ENCODE measurements at places on chromosomes 5 and 9.
A peak's percentile ranks its signal among the peaks of the same experiment; 100 is the strongest.

GRCh38 chr9:36036253-36036779 is 397 bp upstream of the RECK start:
- ATAC-seq = no peak

GRCh38 chr5:2603272-2603575 is 148.3 kb downstream of the IRX2 start:
- no peak for ATAC-seq

- ATAC-seq = no peak
These were observed 256.0 kb downstream of the TMEM167A start for GRCh38 chr5:82820961-82821845.

DNA sequence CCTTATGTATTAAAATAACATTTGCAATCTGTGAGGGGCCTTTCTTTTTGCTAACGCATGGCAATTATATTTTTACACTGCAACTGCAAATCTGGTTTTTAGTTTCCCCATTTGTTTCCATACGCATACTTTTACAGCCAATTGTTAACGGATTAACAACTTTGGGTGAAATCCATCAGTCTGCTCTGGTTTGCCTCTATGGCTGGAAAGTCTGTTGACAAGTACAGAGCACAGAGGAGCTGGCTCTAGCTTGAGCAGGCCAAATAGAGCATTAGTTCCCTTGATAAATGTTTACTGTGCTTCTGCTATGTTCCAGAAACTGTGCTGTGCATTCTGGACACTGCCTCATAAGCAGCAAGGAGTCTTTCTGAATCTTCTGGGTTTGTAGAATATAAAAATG is 400.4 kb upstream of the KIF2A start:
- ATAC-seq = no peak

- no peak for ATAC-seq
These were observed 351 bp downstream of the TRIO start for GRCh38 chr5:14143546-14143840.

- no peak for ATAC-seq
These were observed 15.4 kb upstream of the C9 start for GRCh38 chr5:39379693-39380092.

- no peak for ATAC-seq
These were observed 116.9 kb upstream of the MEF2C start for GRCh38 chr5:88999853-89000252.

DNA sequence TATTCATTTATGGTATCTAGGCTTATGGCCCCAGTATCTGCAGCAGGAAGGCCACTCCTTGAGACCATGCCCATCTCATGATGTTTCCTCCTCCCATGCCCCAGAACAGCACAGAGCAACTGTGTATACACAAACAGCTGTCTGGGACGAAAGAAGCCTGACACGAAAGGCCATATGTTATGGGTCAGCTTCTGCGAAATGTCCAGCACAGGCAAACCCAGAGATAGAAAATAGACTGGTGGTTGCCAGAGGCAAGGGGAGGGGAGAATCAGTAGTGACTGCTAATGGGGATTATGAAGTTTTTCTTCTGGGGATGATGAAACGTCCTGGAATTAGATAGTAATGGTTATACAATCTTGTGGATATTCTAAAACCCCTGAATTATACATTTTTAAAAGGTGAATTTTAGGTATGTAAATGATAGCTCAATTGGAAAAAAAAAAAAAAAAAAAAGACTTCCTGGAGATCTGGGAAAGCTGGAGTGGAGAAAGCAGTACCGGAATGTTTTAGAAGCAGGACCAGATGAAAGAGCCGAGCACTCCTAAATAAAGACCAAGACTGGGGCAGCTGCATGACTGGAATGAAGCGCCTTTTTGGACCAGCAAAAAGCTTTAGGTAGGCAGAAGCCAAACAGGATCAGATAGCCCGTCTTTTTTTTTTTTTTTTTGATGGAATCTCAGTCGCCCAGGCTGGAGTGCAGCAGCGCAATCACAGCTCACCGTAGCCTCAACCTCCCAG is 29.2 kb downstream of the PCDHGC5 start:
- ATAC-seq = no peak

DNA sequence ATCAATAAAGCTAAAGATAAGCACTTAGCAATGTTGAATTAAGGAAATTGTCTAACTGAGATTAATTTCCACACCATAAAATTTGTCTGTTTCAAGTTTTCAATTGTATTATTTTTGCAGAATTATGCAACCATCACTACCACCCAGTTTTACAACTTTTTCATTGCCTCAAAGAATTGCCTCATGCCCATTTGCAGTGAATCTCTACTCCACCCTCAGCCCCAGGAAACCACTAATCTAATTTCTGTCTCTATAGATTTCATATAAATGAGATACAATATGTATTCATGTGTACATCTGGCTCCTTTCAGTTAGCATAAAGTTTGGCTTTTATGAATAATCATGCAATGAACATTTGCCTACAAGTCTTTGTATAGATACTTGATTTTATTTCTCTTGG is 72.9 kb downstream of the PTCD2 start:
- ATAC-seq = no peak

GRCh38 chr9:17013010-17013409 is 121.8 kb upstream of the CNTLN start:
- ATAC-seq = no peak

GRCh38 chr5:17151686-17152085 is 65.7 kb upstream of the BASP1 start:
- no peak for ATAC-seq

GRCh38 chr5:43571237-43571636 is 14.4 kb upstream of the PAIP1 start:
- no peak for ATAC-seq

GRCh38 chr5:132662925-132663770 is 5.2 kb downstream of the IL13 start:
- peak; percentile 42 for ATAC-seq

DNA sequence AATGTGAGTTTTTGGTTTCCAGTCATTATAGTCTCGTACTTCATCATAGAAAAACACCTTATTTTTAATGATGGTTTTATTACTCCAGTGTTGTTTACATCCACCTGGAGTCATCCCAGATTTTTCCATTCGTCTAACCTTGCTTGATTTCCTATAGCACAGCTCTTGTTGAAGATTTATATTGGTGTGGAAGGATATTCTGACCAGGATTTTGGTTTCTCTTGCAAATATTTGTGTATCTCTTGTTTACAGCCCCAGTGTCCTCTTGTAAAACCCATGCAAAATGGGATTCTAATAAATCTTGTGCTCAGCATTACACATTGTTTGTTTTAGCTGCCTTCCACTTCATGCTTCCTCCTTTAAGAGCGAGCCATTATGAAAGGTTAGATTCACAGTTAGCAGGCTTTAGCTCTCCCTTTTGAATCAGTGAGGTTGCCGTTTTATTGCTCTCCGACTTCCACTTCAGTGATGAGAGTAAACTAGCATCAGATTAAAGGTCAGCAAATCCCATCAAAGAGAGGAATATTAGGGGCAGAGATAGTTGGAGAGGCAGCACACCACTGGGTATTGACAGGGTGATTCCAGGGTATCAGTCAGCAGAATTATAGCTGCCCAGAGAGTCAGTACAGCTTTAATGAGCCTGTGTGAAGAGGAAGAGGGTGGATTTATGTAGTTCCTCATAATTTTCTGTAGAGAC is 157.1 kb downstream of the PBX3 start:
- ATAC-seq = no peak

DNA sequence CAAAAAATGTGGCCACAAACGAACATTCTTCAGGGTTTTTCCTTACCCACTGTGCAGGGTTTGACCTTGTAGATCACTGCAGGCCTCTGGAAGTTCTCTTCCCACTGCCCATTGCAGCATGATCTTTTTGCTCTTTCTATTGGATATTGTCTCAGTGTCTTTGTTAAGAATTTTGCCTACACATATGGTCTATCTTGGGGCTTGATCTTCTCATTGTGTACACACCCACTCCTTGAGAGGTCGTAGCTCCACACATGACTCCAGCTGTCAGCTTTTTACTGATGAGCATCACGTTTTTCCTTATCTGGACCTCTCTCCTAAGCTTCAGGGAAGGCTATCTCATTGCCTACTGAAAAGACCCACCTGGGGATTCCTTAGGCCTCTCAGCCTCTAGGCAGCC is 3.0 kb upstream of the GLRX start:
- no peak for ATAC-seq

DNA sequence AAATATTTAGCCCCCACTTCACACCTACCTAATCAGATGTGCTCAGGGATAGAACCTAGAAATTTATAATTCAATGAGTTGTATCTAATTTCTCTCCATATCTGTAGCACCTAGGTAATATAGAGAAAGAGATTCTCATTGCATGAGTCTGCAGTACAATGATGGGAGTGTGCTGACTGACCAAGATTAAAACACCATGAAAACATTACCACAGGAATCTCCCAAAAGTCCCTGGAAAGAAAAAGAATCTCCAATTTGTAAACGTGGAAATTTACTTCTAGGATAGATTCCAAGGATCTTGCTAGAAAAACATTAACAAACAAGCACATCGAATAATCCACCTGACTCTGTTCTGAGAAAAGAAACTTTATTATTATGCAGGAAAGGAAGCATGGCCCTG is 45.0 kb upstream of the DMRTA1 start:
- no peak for ATAC-seq

DNA sequence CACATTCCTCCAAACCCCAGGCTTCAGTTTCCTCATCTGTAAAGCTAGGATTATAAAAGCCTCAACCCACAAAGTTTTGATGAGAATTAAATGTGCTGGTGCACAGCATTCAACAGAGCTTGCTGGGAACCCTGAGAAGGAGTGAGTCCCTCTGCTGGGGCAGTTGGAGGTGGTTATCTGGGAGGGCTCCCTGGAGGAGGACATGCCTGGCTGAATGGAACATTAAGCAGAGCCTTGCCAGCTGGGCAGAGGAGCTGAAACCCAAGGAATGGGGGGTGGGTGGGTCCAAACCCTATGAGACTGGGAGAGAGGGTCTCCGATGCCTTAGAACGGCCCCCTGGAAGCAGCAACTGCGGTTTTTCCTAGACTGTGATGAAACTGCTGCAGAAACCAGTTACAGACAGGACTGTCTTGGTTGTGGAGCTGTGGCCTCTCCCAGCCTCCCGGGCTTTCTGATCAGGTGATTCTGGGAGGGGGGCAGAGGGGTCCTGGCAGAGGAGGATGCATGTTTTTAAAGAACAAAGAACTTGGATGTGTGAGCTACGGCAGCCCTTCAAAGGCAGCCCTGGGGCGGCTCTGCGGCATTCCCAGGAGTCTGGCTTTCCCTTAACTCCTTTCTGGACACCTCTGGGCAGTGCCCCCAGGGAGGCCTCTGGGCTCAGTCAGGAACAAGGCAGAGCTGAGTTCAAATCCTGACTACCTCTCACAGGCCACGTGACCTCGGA is 20.8 kb downstream of the FIBCD1 start:
- no peak for ATAC-seq

DNA sequence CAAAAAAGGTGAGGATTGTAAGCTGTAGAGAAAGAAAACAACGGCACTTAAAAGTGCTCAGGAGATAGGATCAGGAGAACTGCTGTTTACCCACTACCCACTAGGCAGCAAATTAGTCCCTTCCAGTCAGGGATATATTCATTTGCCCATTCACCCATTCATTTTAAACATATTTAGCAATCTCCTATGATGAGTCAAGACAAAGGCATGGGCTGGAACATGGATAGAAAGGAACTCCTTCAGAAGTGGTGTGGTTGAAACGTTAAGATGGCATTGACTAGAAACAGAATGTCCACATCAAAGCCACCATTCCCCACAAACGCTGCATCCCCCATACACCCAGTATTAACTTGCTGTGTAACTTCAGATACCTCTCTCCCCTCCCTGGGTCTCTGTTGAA is 225.7 kb downstream of the ASTN2 start:
- ATAC-seq = peak; percentile 22

GRCh38 chr5:38618154-38618553 is 61.7 kb upstream of the LIFR start:
- ATAC-seq = no peak

DNA sequence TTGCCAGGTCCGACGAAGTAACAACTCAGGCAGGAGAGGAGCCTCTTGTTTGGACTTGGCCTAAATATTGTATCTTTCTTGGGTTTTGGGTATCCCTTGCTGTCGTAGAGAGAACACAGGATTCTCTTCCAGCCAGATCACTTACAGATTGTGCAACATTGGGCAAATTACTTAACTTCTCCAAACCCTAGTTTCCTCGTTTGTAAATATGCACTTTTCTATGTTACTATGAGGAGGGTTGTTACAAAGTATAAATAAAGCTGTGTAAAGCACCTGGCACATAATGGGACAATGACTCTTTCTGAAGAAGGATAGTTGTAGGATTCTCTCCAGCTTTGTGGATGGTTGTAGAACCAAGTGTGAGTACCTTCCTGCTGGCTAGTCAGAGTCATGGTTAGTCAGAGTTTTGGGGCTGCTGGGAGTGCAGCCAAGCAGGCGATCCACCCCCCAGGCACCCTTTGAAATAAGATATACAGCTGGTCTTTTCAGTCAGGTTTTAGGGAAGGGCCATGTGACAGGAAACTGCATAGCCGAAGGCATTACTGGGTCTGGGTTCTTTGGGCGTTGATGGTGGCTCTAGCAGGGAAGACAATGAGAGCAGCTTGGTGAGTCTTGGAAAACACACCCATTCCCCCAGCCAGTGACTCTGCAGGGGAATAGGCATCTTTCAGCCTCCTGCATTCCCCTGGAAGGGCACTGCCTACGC is 49.9 kb upstream of the GDNF start:
- ATAC-seq = peak; percentile 78

DNA sequence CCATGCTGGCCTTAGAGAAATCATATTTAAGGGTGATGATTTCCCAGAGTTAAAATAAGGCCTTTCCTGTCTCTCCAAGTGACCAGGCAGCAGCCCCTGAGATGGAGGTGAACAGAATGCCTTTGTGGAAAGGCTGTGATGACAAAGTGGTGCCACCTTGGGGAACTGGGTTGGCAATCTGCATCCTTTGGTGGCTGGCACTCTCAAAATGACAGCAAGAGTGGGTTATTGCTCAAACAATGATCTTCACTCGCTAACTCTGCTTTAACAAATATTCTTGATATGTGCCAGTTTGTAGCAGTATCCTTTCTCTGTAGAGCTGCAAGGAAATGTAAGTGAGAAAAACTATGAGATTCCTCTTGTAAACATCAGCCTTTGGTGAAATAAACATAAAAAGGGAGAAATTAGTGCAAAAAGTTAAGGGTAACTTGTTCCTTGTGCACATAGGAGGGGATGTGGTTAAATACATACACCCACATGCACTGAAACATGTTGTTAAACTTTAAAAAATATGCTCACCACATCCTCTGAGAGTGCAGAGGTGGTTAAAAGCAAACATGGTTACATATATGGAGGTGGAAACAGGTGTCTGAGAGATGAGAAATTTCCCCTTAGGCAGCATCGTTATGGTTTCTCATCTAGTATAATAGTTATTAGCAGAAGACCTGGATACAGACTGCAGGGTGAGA is 373.4 kb upstream of the CTNND2 start:
- no peak for ATAC-seq

DNA sequence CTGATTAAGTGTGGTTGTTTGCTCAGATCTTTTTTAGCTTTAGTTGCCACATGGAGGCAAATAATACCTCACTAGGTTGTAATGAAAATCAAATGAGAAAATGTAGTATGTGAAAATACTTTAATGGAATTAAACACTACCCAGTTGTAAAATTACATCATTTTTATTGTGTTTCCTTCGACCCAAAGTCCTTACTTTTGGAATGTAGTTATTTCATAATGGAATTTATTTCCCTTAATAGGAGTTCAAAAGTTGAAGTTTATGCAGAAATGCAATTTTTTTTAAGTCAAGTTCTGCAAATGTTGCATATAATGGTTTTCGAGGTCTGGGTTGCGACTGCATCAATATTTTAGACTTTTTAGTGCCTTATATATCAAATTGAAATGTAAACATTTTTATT is 31.0 kb downstream of the TNPO1 start:
- ATAC-seq = no peak

GRCh38 chr9:136472640-136473353 is 10.0 kb downstream of the SEC16A start:
- ATAC-seq = no peak
